NCI-H1092 treated with DMSO at 0.1 percent for 48 hours (cell line): ENCODE measurements at places on chromosomes 2 and 18.

- DNase-seq: no peak
These were observed 15.9 kb downstream of the SERPINE2 start for GRCh38 chr2:224023188-224023587.

GRCh38 chr2:125169022-125169763 lies 1144.1 kb downstream of the CNTNAP5 start:
- DNase-seq: no peak

GRCh38 chr18:44051026-44051425 lies 629.7 kb upstream of the SETBP1 start:
- no peak for DNase-seq

- DNase-seq: no peak
These were observed 373.4 kb downstream of the LPIN1 start for GRCh38 chr2:12119841-12120240.

DNA sequence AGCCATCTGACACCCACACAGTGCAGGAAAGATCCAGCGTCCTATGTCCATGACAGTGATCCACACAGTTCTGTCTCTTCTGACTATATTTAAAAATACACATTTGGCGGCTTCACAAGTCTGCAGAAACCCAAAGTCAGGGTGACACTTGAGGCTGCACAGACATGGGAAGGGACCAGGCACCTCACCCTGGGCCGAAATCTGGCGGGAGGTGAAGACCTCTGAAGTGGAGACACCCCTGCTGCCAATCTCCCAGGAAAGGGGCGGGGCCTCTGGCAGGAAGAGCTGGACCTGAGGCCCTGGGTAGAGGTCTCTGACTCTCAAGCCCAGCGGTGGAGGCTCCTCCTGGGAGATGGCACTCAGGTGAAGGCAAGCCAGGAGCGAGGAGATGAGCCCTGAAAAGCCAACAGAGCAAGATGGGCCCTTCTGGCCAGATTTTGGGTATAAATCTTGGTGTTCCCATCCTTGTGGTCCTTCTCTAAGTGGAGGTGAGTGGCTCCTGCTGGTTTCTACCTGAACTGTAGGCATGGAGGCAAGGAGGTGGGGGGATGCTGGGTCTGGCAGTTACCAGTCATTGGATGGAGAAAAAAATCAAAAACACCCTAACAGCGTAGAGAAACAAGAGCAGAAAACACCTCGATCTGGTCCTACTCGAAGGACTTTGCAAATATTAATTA lies 248.4 kb downstream of the HDAC4 start:
- DNase-seq: no peak

DNA sequence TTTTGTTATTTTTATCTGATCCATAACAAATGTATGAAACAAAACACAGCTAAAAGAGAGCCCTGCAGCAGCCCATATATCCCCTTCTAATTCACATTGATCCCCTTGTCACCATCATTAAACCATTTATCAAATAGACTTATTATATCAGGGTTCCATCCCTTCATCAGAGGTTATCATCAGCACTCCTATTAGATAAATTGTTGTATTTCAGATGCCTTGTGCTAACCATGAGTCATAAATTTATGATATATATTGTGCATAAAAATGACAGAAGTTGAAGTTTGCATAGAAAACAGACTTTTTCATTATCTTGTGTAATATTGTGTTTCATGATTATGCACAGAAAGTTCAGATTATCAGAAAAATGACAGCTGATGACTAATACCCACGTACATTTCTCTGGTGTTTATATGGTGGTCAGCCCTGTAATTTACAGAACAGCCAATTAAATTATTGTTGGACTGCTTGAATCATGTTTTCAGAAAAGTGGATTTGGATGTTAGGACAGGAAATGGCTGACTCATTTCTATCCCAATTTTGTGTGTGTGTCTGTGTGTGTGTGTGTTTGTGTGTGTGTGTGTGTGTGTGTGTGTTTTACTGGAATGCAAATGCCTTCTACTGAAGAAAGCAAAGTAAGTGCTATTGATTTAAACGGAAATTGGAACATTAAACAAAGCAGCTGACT lies 80.9 kb downstream of the PPP1R1C start:
- no peak for DNase-seq

DNA sequence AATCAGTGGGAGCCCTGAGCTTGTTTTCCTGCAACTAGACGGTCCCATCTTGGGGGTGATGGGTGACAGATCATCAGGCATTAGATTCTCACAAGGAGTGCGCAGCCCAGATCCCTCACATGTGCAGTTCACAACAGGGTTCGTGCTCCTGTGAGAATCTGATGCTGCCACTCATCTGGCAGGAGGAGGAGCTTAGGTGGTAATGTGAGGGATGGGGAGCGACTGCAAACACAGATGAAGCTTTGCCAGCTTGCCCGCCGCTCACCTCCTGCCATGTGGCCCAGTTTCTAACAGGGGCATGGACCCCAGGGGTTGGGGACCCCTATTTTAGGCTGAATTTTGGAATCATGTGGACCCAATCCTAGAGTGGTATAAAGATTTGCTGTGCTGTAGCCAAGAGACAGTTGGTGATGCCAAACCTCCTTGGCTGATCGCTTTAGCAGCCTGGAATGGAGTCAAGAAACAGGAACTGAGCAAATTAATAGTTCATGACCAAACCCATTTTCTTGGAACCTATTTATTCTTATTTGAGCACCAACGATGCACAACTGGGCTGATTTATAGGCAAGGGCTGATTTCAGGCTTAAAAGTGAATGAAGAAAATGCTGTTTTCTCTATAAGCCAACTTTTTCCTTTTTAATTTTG lies 25.7 kb downstream of the LPIN1 start:
- DNase-seq: no peak

DNA sequence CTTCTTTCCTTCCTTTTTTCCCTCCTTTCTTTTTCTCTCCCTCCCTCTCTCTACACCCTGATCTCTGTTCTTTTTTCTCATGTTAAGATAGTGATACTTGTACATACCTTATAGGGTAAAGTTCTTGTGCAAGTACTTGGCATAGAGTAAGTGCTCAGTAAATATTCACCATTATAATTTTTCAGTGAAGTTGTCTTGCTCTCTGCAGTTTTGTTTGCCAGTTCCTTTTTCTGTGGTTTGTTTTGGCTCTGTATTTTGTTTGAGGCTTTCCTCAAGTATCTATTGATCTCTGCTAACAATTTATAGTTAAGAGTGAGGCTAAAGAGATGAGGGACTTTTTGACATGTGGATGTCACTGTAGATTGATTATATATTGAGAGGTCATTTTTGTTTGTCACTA lies 48.0 kb downstream of the MTX2 start:
- no peak for DNase-seq

GRCh38 chr2:31032475-31032874 lies 105.8 kb downstream of the GALNT14 start:
- DNase-seq: no peak

GRCh38 chr2:84857566-84857965 lies 23.3 kb downstream of the TRABD2A start:
- DNase-seq: no peak

DNA sequence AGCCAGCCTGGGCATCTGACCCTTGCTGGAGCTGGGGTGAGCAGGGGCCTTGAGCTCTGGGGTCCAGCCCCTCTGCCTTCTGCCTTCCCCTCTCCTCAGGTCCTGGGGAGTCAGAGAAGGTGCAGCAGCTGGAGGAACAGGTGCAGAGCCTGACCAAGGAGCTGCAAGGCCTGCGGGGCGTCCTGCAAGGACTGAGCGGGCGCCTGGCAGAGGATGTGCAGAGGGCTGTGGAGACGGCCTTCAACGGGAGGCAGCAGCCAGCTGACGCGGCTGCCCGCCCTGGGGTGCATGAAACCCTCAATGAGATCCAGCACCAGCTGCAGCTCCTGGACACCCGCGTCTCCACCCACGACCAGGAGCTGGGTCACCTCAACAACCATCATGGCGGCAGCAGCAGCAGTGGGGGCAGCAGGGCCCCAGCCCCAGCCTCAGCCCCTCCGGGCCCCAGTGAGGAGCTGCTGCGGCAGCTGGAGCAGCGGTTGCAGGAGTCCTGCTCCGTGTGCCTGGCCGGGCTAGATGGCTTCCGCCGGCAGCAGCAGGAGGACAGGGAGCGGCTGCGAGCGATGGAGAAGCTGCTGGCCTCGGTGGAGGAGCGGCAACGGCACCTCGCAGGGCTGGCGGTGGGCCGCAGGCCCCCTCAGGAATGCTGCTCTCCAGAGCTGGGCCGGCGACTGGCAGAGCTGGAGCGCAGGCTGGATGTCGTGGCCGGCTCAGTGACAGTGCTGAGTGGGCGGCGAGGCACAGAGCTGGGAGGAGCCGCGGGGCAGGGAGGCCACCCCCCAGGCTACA lies 3.8 kb downstream of the EMILIN1 start:
- no peak for DNase-seq

DNA sequence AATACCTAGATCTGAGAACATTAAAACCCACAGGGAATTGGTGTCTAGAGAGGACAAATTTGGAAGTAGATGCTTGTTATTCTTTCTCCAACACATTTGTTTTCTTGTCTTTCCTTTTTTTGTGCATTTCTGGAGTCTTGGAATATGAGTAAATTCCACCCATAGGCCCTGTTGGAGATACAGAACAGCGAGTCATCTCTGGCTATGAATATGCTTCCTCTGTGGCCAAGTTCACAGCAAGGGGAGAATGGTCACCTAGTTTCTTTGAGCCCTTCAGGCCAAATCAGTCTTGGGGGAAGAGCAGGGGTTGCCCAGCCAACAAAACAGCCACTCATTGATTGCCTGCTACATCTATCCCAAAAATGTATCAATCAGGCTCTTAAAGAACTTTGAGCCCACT lies 31.3 kb downstream of the SP140L start:
- no peak for DNase-seq

- DNase-seq: no peak
These were observed 97.4 kb downstream of the DIS3L2 start for GRCh38 chr2:232058931-232059330.
